Metanephros (tissue), 2 donors: ENCODE measurements at places on chromosomes 1 and 21. TPM values are rescaled to one million over a fixed set of nuclear protein-coding genes. Genes with fewer than 3 reads are reported as not detected.

Gene CACNA1S
- total RNA-seq: 16.5 TPM

Gene BRINP3
- total RNA-seq: 4.3 TPM

Gene ESRRG
- 57.9 TPM for total RNA-seq

Gene GJB3
- total RNA-seq: 0.35 TPM

Gene FAM167B
- 13.7 TPM for total RNA-seq

Gene HEYL
- 12.1 TPM for total RNA-seq

Gene GPR37L1
- total RNA-seq: 0.06 TPM

Gene KIF26B
- total RNA-seq: 81.2 TPM

Gene ZNF124
- 160 TPM for total RNA-seq

Gene UMODL1
- not detected for total RNA-seq

Gene LRRC71
- 0.35 TPM for total RNA-seq

Gene AIRE
- 0.70 TPM for total RNA-seq

Gene SLC37A1
- total RNA-seq: 10.0 TPM

Gene SYT6
- total RNA-seq: 1.2 TPM

Gene C4BPA
- 0.76 TPM for total RNA-seq

Gene CCDC17
- total RNA-seq: 0.99 TPM

Gene OR2T2
- 0.06 TPM for total RNA-seq

Gene SLC25A44
- 20.6 TPM for total RNA-seq

Gene CCDC185
- total RNA-seq: not detected

Gene KLHDC8A
- 4.8 TPM for total RNA-seq

Gene PLXNA2
- total RNA-seq: 12.9 TPM

Gene CTBS
- 14.7 TPM for total RNA-seq

Gene PAX7
- total RNA-seq: 3.3 TPM

Gene GFI1
- 1.5 TPM for total RNA-seq

Gene ERICH3
- total RNA-seq: 0.12 TPM

Gene FLG2
- total RNA-seq: 0.06 TPM

Gene RGS1
- 12.6 TPM for total RNA-seq

Gene RIPPLY3
- total RNA-seq: 0.99 TPM

Gene ZSWIM5
- total RNA-seq: 4.8 TPM

Gene EIF3I
- total RNA-seq: 116 TPM

Gene OR2L3
- total RNA-seq: not detected

Gene RBP7
- total RNA-seq: 27.9 TPM

Gene TRIM58
- 9.3 TPM for total RNA-seq

Gene RIMKLA
- 0.35 TPM for total RNA-seq

Gene RPS6KA1
- 32.4 TPM for total RNA-seq

Gene AIM2
- 0.41 TPM for total RNA-seq

Gene PRELP
- 4.0 TPM for total RNA-seq

Gene KRTAP22-2
- not detected for total RNA-seq

Gene CD160
- 0.18 TPM for total RNA-seq

Gene NBPF10
- 3.3 TPM for total RNA-seq

Gene SELL
- total RNA-seq: 11.6 TPM

Gene OXCT2
- total RNA-seq: 1.3 TPM

Gene IFI44L
- total RNA-seq: 8.1 TPM

Gene ALX3
- not detected for total RNA-seq

Gene MEGF6
- total RNA-seq: 29.9 TPM

Gene ADGRL4
- total RNA-seq: 26.0 TPM

Gene KRTAP13-2
- total RNA-seq: not detected

Gene GPR89A
- total RNA-seq: 30.6 TPM

Gene MAP3K7CL
- total RNA-seq: 6.1 TPM

Gene CYP2J2
- 4.7 TPM for total RNA-seq

Gene NFASC
- 24.3 TPM for total RNA-seq

Gene MAP3K21
- total RNA-seq: 21.0 TPM

Gene C21orf58
- 10.9 TPM for total RNA-seq

Gene KDM5B
- total RNA-seq: 161 TPM

Gene PRKAA2
- 30.1 TPM for total RNA-seq
